ENCODE measurements at places on chromosomes 1 and 21. TPM values are rescaled to one million over a fixed set of nuclear protein-coding genes. Genes with fewer than 3 reads are reported as not detected.

- DNase-seq: no peak
These were observed 67.2 kb downstream of the UBIAD1 start for GRCh38 chr1:11340233-11340632.

GRCh38 chr1:150981805-150982712 is at the start of gene ANXA9:
ANXA9 (plus strand) TSS chr1:150982292; CDS start chr1:150983106, 814 bp downstream.
- no peak for DNase-seq

DNA sequence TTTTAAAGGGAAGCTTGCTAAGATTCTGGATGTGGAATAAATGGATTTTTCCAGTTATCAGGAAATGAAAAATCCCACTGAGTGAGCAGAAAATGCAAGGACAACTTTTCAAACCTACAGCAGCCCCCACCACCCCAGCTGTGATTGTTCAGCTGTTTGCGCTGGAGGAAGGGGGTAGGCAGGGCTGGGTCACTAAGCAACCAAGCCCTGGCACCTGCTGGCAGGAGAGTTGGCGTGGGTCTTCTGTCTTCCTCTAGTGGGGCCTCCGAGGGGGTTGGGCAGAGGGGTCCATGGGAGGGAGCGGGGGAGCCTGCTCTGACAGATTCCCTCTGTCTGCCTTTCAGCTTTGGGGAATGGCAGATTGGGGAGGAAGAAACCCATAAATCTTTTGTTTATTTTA is 45.3 kb downstream of the EIF2D start:
- no peak for DNase-seq

- no peak for DNase-seq
These were observed 11.7 kb upstream of the RNF2 start for GRCh38 chr1:185033686-185034085.

GRCh38 chr1:42845866-42846256 is 552 bp upstream of the ZNF691 start:
- DNase-seq: no peak

DNA sequence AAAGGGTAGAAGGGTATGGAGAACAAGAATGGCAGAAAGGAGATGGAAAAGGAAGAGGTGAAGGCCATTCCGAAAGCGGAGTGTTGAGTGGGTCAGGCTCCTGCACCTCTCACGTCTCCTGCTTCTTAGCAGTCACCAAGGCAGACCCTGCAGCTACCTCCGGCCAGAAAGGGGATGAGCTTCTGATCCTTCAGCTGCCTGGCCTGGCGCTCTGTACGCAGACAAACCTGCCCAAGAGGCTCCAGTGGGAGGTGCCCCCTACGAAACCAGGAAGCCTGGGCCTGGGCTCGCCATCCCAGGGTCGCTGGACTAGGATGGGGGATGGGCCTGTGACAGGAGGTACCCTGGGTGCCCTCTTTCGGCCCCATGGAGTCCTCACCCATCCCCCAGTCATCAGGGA is 3.0 kb downstream of the GPR61 start:
- DNase-seq: no peak

DNA sequence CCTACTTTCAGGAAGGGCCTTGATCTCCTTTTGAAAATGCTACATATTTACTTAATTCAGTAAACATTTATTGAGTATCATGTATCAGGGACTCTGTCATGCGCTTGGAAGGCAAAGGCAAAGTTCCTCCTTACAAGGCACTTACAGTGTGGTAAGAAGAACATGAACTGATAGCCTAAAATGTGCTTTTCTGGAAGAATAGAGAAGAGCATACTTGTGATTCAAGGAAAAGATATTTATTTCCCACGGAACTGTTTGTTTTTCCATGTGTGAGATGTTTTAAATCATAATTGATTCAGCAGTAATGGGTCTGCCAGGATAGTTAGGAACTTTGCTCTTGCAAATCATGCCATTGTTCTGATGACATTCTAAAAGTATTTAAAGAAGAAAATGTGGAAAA is 110.1 kb upstream of the ZNHIT6 start:
- no peak for DNase-seq

- no peak for DNase-seq
These were observed 68.7 kb upstream of the LRIF1 start for GRCh38 chr1:111032295-111032897.

GRCh38 chr21:15793550-15794235 is 63.9 kb downstream of the USP25 start:
- no peak for DNase-seq

DNA sequence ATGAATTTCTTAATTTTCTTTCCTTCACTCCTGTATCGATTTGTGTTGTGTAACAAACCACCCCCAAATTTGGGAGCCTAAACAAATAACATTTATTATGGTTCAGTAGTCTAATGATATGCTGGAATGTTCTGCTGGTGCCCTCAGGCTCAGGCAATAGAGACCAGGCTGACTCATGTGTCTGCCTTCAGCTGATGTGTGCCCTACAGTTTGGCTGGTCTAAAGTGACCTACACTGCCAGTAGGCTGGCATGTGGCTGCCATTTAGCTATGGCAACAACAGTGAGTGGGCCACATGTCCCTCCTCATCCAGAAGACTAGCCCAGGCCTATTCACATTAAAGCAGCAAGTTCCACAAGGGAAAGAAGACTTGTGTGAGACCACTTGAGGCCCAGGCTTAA is 115.8 kb downstream of the PTPRC start:
- no peak for DNase-seq

DNA sequence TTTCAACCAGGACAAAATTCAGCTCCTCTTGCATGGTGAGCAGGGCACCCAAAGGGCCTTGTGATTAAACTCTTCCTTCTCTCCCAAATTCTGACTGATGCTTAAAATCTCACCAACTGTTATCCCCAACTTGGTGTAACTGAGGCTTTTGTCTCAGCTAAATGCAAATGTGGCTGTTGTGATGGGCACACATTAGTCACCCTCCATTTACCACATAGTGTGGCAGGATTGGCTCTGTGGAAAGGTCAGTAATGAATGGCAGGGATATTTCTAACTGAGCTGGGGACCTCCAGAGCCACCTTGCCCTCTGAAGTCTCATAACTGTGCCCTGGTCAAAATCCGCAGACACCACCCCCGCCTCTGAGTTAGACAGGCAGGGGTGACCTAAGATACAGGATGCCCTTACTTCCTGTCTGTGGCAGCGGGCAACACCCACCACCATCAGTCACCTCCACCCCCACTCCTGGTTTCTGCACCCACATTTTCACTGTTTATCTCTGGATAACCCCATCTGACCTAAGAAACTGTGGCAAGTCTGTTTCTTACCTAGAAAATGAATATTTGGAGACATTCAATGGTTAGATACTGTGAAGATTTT is 25.4 kb upstream of the RGS16 start:
- no peak for DNase-seq

- no peak for DNase-seq
These were observed 2.7 kb downstream of the CDC14A start for GRCh38 chr1:100354971-100355394.

GRCh38 chr1:245895455-245895959 is 611.6 kb downstream of the SMYD3 start:
- no peak for DNase-seq

DNA sequence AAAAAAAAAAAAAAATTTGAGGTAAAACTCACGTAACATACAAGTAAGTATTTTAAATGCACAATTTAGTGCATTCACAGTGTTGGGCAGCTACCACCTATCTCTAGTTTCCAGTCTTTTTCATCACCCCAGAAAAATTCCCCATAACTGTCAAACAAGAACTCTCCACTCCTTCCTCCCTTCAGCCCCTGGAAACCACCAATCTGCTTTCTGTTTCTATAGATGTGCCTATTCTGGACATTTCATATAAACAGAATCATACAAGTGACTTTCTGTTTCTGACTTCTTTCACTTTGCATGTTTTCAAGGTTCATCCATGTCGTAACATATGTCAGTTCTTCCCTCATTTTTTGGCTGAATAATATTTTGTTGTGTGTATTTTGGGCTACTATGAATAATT is 24.9 kb upstream of the ETS2 start:
- DNase-seq: no peak

Gene FAM177B
- total RNA-seq: not detected

Gene CCDC190
- 0.13 TPM for total RNA-seq

Gene PTGS2
- 20.2 TPM for total RNA-seq

Gene RIMS3
- 13.0 TPM for total RNA-seq

Gene VHLL
- not detected for total RNA-seq

Gene TENT5C
- total RNA-seq: 0.23 TPM

Gene CAPN2
- total RNA-seq: 136 TPM

Gene MRPS14
- 29.3 TPM for total RNA-seq

Measured in mesothelial cell of epicardium (in vitro differentiated cells).